ENCODE measurements at places on chromosomes 16 and 17. TPM values are rescaled to one million over a fixed set of nuclear protein-coding genes. Genes with fewer than 3 reads are reported as not detected.

GRCh38 chr17:27635275-27635823, 4.4 kb downstream of the LGALS9 start:
- no peak overlapping the region for H3K27ac ChIP-seq
- H3K4me3 ChIP-seq: no peak overlapping the region
- H3K36me3 ChIP-seq: no peaks in the 10 kb centered on the region
- H3K4me1 ChIP-seq: peaks cover 18% of the 10 kb centered on the region

DNA sequence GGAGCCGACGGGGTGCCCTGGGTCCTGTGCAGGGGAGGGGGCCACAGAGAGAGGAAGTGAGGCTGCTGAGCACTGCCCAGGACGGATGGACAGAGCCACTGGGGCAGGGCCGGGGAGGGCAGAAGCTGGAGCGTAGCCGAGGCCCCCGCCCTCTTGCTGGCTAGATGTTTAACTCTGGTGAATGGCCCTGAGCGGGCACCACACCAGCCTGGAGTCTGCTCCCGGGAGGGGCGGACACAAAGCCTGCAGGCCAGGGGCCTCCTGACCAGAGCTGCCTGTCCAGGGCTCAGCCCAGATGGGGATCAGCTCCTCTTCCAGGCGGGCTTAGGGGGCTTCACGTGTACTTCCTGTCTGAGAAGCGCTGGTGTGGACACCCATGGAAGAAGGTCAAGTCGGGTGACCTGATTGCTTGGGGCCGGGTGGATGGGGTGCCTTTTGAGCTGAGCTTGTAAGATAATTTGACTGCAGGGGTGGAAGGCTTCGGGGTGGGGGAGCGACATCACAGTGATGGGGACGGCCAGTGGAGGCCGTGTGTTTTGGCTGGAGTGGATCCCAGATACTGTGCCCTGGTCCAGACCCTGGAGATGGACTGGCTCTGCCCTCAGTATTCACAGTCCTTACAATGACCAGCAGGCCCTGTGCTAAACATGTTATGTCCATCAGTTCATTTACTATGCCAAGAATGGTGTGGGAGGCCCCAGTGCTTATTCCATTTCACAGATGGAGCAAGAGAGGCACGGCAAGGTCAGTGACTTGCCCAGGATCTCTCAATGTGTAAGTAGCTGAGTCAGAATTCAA, 33.7 kb upstream of the CIBAR2 start:
- H3K27me3 ChIP-seq: no peaks in the 10 kb centered on the region
- peaks cover 6% of the 10 kb centered on the region for H3K4me1 ChIP-seq
- no peak overlapping the region for H3K27ac ChIP-seq
- no peak for DNase-seq
- no peak overlapping the region for H3K4me3 ChIP-seq
- H3K36me3 ChIP-seq: no peaks in the 10 kb centered on the region

GRCh38 chr17:64994281-64994680, 62.3 kb downstream of the GNA13 start:
- H3K27me3 ChIP-seq: no peaks in the 10 kb centered on the region
- H3K4me1 ChIP-seq: no peaks in the 10 kb centered on the region
- H3K36me3 ChIP-seq: no peaks in the 10 kb centered on the region
- no peak overlapping the region for H3K4me3 ChIP-seq
- no peak overlapping the region for H3K27ac ChIP-seq

- H3K4me3 ChIP-seq: peak within 1 kb of the TSS; percentile 39
- H3K36me3 ChIP-seq: no peaks in the 10 kb centered on the region
- DNase-seq: peak; percentile 62
- no peak within 1 kb of the TSS for H3K27ac ChIP-seq
These were observed at the start of gene ZNF469 for GRCh38 chr16:88382491-88383400. ZNF469 (plus strand) TSS chr16:88382959; CDS start chr16:88427471, 44,512 bp downstream.

DNA sequence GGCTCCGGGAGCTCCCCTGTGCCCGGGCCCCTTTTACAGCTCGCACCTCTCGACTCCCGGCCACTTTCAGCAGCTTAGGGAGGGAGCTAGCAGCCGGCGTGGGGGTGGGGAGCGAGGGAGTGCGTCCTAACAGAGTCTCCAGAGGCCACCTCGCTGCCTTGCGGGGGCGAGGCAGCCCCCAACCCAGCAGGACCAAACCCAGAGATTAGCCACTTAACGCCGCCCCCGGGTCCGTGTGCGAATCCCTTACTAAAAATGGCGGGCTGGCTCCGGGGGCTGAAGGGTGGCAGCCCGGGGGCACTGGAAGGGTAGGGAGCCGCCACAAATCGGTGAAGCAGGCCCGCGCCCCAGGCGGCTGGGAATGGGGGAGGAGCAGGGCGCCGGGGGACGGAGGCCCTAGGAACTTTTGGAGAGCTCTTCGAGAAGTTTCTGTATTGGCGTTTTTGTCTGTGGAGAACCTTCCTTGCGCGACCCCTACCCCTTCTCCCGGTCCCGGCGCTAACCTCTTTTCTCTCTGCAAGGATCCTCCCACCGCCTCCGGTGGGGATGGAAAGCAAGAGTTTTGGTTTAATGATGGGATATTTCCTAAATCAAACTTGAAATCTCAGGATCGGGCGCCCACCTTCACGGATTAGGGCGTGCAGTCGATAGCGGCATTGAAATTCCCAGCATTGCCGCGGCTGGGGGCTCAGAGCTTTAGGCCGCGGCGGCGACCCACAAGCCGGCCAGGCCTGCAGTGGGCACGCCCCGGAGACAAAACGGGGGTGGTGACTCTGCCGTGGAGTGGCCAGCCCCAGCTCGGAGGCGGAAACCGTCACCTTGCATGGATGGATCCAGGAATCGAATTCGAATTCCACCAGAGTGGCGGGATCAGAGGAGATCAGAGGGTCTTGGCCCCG, 793 bp upstream of the IRX3 start:
- no peak for DNase-seq
- no peak overlapping the region for H3K27ac ChIP-seq
- peak overlapping the region; percentile 47 for H3K4me3 ChIP-seq
- peaks cover 3% of the 10 kb centered on the region for H3K27me3 ChIP-seq
- H3K36me3 ChIP-seq: no peaks in the 10 kb centered on the region

GRCh38 chr17:65531256-65532100, 30.0 kb downstream of the AXIN2 start:
- H3K4me3 ChIP-seq: no peak overlapping the region
- peaks cover 24% of the 10 kb centered on the region for H3K4me1 ChIP-seq
- no peaks in the 10 kb centered on the region for H3K27me3 ChIP-seq
- peak; percentile 82 for DNase-seq
- no peaks in the 10 kb centered on the region for H3K36me3 ChIP-seq

GRCh38 chr17:77264617-77265230, 124.0 kb downstream of the SEC14L1 start:
- no peaks in the 10 kb centered on the region for H3K36me3 ChIP-seq
- no peak for DNase-seq
- H3K27me3 ChIP-seq: no peaks in the 10 kb centered on the region
- H3K4me3 ChIP-seq: no peak overlapping the region
- no peaks in the 10 kb centered on the region for H3K4me1 ChIP-seq

DNA sequence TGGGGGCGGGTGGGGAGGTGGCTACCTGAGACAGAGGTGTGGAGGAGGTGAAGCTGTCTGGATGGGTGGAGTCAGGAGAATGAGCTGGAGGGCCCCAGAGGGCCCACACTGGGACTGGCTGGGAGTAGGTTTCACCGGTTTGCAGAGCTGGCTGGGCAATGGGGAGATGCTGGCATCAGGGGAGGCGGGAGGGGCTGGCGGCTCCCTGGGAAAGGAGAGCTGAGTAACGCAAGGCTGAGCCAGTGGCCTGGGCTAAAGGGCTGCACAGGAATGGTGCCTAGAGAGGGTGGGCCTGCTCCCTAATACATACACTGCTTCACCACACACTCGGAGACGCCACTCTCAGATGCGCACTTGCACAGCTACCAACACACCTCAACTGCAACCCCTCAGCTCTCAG, 12.4 kb downstream of the P3H4 start:
- H3K27me3 ChIP-seq: no peaks in the 10 kb centered on the region
- H3K36me3 ChIP-seq: no peaks in the 10 kb centered on the region
- no peak overlapping the region for H3K27ac ChIP-seq
- DNase-seq: no peak

DNA sequence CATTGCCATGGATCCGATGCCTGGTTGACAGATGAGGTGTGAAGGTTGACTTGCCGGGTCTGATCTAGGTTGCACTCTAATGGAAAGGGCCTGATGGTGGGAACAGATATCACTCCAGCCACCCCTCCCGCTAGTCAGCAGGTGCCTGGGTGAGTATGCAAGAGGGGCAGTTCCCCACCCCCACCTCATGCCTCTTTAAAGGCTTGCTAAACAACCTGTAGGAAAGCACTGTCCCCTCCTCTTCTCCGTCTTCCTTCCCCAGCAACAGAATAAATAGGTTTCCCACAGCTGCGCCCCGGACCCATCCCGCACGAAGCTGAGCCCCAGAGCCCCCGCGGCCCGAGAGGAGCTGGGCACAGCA, 746 bp upstream of the TMEM132E start:
- H3K27me3 ChIP-seq: no peaks in the 10 kb centered on the region
- no peak overlapping the region for H3K27ac ChIP-seq
- DNase-seq: no peak
- H3K4me3 ChIP-seq: peak overlapping the region; percentile 45
- H3K36me3 ChIP-seq: no peaks in the 10 kb centered on the region

DNA sequence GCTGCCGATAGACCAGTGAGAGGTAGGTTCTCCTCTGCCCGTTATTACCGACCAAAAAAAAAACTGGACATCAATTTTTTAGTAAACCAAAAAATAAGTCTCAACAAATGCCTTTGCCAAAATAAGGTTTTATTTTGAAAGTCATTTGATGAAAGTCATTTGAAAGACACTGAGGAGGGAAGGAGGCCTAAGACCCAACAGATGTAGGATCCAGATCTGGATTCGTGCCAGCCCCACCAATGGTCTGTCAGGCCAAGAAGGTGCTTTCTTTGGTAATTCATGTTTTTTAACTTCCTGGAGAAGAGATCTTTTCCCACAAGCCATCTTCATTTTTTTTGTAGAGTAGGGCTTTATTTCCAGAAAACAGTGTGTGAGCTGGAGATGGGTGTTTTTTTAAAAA, 18.1 kb downstream of the NTAN1 start:
- no peaks in the 10 kb centered on the region for H3K27me3 ChIP-seq
- peaks cover 2% of the 10 kb centered on the region for H3K4me1 ChIP-seq
- H3K36me3 ChIP-seq: no peaks in the 10 kb centered on the region

DNA sequence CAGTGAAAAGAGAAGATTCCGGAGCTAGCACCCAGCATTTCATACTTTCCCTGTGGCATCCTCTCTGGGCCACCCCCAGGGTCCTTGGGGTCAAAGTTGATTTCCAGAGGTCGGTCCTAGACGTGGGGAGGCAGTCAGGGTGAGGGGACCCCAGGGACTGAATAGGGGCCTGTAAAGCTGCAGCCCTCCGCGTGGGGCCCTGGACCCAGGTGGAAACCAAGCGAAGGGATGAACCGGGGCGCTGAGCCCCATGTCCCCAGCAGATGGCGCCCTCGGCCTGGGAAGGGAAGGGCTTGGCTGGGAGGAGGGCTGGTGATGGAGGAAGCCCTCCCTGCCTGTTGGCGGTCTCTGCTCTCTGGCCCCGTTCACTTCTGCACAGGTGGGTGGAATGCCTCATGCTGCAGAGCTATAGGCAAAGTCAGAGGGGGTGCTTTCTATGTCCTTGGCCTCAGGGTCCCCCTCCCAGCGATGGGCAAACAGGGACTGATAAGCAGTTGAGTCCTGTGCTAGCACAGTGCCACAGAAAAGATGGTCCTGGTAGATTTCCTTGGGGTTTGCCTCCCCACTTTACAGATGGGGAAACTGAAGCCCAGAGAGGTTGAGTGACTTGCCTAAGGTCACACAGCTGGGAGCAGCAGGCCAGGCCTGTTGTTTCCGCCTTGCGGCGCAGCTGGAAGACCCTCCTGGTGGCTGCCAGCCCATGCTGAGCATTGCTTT, 163.4 kb upstream of the CIBAR2 start:
- H3K36me3 ChIP-seq: no peaks in the 10 kb centered on the region
- H3K4me1 ChIP-seq: peaks cover 7% of the 10 kb centered on the region
- H3K4me3 ChIP-seq: no peak overlapping the region
- no peaks in the 10 kb centered on the region for H3K27me3 ChIP-seq
- H3K27ac ChIP-seq: no peak overlapping the region

- no peak overlapping the region for H3K27ac ChIP-seq
- no peak overlapping the region for H3K4me3 ChIP-seq
- no peaks in the 10 kb centered on the region for H3K27me3 ChIP-seq
- no peaks in the 10 kb centered on the region for H3K36me3 ChIP-seq
- DNase-seq: no peak
These were observed 451.5 kb downstream of the TOX3 start for GRCh38 chr16:52095471-52095870.

- peak; percentile 79 for DNase-seq
- peak overlapping the region; percentile 82 for H3K27ac ChIP-seq
- H3K36me3 ChIP-seq: no peaks in the 10 kb centered on the region
- H3K4me3 ChIP-seq: no peak overlapping the region
- peaks cover 29% of the 10 kb centered on the region for H3K4me1 ChIP-seq
- H3K27me3 ChIP-seq: no peaks in the 10 kb centered on the region
These were observed 5.1 kb downstream of the MVP start for GRCh38 chr16:29825145-29826044.

DNA sequence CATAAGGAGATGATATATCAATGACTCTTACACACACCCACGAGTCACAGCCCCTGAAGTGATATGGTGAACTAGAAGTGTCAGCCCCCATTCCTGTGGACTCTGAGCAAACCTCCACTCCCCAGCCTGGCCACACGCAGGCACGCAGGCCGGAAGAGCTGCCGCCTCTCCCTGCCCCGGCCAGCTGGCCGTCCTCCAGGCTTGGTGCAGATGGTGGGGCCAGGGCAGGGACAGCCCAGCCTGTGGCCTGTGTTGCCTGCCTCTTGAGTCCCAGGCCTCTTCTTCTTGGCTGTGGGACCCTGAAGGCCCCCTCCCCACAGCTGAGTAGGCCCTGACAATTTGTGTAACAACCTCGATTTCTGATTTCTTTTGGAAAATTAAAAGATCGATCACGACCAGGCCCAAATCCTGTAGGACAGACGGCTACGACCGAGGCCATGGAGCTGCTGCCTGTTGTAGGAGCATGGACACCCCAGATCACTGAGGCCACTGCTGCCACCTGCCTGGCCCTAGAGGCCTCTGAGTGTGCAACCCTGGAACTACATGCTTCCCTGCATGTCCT, 10.0 kb upstream of the MPRIP start:
- peak; percentile 38 for DNase-seq
- no peaks in the 10 kb centered on the region for H3K4me1 ChIP-seq
- H3K36me3 ChIP-seq: no peaks in the 10 kb centered on the region
- H3K27me3 ChIP-seq: no peaks in the 10 kb centered on the region
- no peak overlapping the region for H3K4me3 ChIP-seq

The CA7 gene
- total RNA-seq: not detected

The CA5A gene
- total RNA-seq: not detected

The PRR35 gene
- total RNA-seq: not detected

The CES5A gene
- not detected for total RNA-seq

The PLK1 gene
- total RNA-seq: 1.7 TPM

The FOXC2 gene
- 0.35 TPM for total RNA-seq

The LRRC59 gene
- total RNA-seq: 51.3 TPM

The HOXB7 gene
- 1.7 TPM for total RNA-seq

Data from ovary (tissue), 10 donors.